Heart right ventricle (tissue), 16 donors: ENCODE measurements at places on chromosomes 3 and 15.

- no peak for DNase-seq
These were observed 2.8 kb downstream of the FYCO1 start for GRCh38 chr3:45992821-45993221.

DNA sequence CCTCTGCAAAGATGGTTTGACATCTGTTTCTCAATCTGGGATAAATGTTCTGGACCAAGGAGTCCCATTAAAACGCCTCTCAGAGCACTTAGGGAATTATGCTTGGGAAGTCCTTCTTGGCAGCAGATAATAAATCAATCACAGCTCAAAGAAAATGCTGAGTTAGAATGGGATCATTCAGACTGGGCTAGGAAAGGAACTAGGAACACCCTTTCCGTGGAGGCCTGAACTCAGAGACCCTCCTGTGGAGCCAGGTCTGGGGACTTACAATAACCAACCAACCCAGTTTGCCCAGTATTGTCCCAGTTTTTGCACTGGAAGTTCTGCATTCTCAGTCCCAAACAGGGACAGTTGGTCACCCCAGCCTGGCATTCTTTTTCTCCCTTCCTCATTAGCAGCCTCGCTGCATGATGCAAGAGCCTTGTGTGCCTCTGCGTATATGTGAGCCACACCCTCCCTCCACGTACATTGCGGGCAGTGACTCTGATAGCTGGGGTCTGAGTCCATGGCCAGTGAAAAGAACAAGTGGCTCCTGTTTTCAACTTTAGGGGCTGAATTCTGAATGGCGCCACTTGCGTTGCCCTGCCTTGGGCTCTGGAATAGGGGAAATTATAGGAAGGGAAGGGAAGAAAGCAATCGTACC, 88.7 kb downstream of the SEMA5B start:
- DNase-seq, result no peak

DNA sequence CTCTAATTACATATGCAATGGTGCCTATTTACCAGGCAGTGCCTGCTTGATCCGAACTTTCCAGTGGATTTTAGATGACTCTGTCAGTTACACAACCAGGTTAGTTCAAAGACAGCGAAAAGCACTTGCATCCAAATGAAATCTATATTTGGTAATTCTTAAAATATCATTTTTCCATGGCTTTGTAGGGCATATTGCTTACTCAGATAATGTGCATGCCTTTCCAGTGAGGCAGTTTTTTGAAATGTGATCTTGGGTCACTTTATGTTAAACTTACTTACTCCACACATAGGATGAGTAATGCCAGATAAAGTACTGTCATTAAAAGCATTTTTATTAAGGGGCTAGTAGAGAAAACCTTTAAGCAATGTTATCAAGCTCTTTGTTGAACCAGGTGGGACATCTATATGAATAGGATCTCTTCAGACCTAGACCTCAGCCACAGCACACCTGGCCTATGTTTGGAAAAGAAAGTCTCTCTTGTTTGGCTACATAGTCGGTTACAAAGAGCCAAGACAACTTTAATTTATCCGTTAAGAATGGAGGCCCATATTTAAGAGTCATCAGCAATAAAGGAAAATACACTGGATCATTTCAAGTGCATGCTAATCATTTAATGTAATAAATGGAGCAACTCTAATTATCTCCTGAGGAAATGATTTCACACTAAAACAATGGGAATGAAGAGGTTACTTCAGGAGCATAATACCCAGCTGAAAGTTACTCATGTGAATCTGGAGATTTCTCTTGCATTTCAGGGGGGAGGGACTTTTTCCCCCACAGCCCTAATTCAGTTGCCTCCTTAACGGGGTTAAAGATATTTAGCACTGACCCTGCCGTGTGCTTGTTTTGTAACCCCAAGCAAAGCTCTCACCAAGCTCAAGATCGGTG, 56.3 kb upstream of the TMCO5A start:
- no peak for DNase-seq

GRCh38 chr3:76043746-76044145, 258.4 kb upstream of the ZNF717 start:
- no peak for DNase-seq

- peak; percentile 70 for DNase-seq
These were observed 78.1 kb upstream of the RNF7 start for GRCh38 chr3:141659821-141660613.

GRCh38 chr3:31532587-31533168, at the start of gene STT3B:
Gene STT3B (plus strand): TSS chr3:31532925. CDS start chr3:31532999, 74 bp downstream.
- peak; percentile 87 for DNase-seq

DNA sequence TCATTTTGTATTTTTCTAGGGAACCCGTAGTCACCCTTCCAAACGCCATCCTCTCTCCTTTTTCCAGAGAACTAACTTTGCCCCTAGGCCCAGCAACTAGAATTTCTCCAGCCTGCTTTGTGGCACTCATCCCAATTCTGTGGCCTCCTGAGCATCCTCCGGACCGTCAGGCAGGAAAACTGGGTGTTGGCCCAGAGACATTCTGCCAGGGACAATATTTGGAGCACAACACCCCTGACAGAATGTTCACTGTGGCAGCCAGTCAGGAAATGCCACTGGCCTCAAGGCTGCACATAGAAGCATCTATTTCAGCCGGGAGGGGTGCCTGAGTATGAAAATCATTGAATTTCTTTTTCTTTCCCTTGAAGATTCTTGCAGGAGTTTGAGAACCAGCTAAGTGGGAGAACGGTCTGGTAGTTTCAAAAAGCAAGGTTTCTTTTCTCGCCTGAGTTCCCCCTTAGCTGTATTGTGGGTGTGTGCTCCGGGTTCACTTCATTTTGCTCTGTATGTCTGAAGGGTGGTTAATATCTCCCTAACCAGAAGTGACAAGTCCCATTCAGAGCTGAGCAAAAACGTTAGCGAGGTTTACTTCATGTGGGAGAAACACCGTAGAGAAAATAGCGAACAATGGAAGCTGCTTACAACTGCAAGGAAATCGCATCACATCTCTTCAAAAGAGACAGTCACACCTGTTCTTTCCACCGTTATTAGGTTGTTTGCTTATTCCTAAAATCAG, 108.1 kb upstream of the TPM1 start:
- DNase-seq, result peak; percentile 31

GRCh38 chr3:196186651-196187573, 24.3 kb downstream of the ZDHHC19 start:
- DNase-seq, result no peak

- DNase-seq, result no peak
These were observed at the start of gene SCG5 for GRCh38 chr15:32641517-32642059. Gene SCG5 (plus strand): TSS chr15:32641710. CDS start chr15:32643593, 1,883 bp downstream.

GRCh38 chr3:122936986-122937385, 90.6 kb downstream of the SEMA5B start:
- DNase-seq, result no peak

GRCh38 chr15:74799255-74799855, 13.3 kb upstream of the LMAN1L start:
- no peak for DNase-seq

GRCh38 chr15:78041946-78042345, 35.6 kb downstream of the TBC1D2B start:
- DNase-seq, result no peak

- DNase-seq, result no peak
These were observed 74.4 kb upstream of the MFGE8 start for GRCh38 chr15:88987591-88987933.

- no peak for DNase-seq
These were observed 100.8 kb downstream of the KLF13 start for GRCh38 chr15:31427411-31427810.

- no peak for DNase-seq
These were observed 145.7 kb upstream of the MEIS2 start for GRCh38 chr15:37246065-37246464.

DNA sequence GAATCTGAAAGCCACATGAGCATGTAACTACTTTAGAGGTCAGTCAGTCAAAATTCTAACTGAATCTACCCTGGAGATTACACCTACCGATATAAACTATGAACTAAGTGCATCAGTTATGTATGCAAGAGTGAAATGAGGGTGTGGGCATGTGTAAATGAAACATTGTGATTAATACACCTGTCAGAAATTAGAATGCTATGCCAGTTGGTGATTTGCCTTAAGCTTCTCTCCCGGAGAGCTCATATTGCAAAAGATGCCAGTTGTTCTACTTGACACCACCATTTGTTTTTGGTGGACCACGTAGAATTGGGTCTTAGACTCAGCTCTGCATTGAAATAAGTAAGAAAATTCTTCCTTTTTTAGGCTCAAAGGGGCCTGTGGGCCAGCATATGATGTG, 91.0 kb upstream of the KBTBD8 start:
- DNase-seq, result no peak

- DNase-seq, result no peak
These were observed 61.7 kb upstream of the GLCE start for GRCh38 chr15:69098771-69099170.

DNA sequence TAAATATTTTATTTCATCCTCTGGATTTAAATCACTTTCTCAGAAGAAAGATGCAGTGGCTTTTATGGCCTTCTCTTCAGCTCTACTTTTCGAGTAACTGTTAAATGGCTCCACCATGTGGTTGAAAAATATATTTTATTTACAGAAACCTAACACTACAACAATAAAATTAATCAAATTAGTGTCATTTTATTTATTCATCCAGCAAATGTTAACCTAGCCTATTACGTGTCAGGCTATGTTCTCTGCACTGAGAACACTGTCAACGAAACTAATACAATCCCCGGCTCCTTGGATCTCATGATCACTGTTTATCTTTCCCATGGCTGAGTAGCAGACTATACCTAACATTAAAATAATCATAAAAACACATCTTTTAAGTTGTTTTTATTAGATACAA, 148.0 kb upstream of the OSTN start:
- DNase-seq, result no peak

- no peak for DNase-seq
These were observed 165.0 kb downstream of the MEX3B start for GRCh38 chr15:81880833-81881232.

- no peak for DNase-seq
These were observed 494.4 kb upstream of the TPRG1 start for GRCh38 chr3:188677344-188677743.

- DNase-seq, result no peak
These were observed 259.5 kb downstream of the THSD4 start for GRCh38 chr15:71374607-71375352.

DNA sequence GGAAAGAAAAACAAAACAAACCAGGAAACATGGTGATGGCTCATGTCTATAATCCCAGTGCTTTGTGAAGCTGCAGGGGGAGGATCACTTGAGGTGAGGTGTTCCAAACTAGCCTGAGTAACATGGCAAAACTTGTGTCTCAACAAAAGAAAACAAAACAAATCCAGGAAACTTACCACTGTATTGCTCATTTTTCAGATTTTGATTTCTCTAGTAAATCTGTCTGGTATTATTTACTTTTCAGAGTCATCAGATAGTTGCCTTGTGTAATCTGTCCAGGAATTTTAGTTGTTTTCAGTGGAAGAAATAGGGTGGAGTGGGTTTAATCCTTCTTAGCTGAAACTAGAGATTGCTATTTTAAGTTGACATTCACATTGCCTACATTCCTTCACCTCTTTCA, 91.8 kb upstream of the ALCAM start:
- no peak for DNase-seq

DNA sequence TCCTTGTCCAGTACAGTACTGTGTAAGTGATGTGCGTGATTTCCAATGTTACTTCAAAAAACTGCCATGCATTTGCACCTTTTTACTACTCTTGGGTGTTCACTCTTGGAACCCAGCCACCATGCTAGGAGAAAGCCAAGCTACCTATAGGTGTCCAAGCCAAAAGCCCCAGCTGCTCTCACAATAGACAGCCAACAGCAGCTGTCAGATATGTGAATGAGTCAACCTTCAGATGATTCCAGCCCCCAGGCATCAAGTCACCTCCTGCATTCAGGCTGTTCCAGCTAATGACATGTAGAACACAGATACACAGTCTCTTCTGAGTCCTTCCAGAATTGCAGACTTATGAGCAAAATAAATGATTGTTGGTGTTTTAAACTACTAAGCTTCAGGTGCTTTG, 417.7 kb upstream of the TGFBR2 start:
- peak; percentile 16 for DNase-seq

DNA sequence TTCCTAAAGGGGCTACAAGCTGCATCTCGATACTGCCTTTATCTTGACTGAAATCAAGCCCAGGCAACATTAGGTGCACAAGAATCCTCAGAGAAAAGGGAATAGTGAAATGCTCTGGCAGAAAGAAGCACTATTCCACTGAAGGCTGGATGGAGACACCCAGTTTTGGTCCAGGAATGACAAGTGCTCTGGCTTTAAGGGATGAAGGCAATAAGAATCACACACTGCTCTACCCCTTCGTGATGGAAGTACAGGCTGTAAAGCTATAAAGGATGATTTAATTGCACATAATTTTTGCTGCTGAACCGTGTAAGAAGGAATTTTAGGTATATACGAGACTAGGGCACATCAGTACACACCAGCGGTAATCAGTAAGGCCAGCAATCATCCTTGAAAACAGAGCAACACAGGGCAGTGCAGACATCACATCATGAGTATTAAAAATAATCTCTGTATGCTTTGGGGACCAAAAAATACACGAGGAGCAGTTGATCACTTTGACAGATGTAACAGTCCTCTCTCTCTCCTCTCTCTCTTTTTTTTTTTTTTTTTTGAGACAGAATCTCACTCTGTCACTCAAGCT, 414.6 kb upstream of the TBL1XR1 start:
- DNase-seq, result no peak

DNA sequence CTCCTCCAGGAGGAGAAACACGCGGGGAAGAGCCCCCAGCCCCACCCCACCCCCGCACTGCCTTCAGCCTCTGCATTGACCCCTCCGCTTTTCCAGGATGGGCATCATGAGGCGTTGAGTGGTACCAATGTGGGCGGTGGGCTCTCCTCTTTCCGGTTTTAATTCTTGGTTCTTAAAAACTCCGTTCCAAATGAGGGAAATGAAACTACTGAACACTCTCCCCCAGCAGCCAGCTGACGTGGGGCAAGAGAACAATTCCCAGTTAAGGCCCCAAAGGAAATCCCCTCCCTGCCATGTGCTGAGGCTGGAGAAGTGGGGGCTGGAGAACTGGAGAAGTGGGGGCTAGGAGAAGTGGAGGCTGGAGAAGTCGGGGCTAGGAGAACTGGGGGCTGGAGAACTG, 5.3 kb upstream of the NRROS start:
- no peak for DNase-seq

DNA sequence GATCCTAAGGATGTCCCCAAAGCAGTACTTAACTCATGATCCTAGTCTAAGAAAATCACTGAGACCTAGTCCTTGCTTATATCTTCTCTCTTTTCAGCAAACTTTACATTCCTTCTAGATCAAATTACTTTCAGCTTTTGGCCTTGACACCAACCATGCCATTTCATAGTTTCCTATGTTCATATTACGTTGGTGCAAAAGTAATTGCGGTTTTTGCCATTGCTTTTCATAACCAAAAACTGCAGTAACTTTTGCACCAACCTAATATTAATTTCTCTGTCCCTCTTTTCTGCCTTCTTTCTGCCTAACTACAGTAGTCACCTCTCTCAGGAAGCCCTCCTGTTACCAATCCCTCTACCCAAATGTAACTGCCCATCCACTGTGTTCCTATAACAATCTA, 36.8 kb downstream of the CCDC191 start:
- no peak for DNase-seq

DNA sequence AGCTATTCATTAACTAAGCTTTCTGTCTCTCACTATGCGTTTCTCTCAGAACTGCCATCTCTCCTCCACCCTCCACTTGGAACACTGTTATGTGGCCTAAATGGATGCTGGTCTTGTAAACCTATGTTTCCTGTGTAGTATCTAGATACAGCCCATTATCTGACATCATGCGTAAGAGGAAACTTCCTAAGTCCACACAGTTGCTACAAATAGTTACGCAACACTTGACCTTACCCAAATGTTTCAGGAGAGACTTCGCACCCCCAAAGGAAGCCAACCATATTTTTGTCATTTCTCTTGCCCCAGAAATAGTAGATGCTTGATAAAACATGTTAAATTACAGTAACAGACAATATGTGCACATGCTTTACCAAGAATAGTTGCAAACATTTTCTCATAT, 87.2 kb upstream of the TPRG1 start:
- DNase-seq, result no peak

GRCh38 chr3:141275973-141276372, 44.3 kb downstream of the PXYLP1 start:
- DNase-seq, result no peak
